Central memory CD4-positive, alpha-beta T cell (primary cell): ENCODE measurements at places on chromosomes 5 and 9.
A peak's percentile ranks its signal among the peaks of the same experiment; 100 is the strongest.

GRCh38 chr5:74235552-74235951 lies 405.0 kb downstream of the ENC1 start:
- DNase-seq: no peak

- no peak for DNase-seq
Measured at GRCh38 chr5:112208699-112209615, 210.1 kb downstream of the EPB41L4A start.

- DNase-seq: no peak
Measured at GRCh38 chr9:125655691-125656410, 51.2 kb downstream of the MAPKAP1 start.

- no peak for DNase-seq
Measured at GRCh38 chr9:108434036-108434435, 421.8 kb downstream of the ACTL7B start.

DNA sequence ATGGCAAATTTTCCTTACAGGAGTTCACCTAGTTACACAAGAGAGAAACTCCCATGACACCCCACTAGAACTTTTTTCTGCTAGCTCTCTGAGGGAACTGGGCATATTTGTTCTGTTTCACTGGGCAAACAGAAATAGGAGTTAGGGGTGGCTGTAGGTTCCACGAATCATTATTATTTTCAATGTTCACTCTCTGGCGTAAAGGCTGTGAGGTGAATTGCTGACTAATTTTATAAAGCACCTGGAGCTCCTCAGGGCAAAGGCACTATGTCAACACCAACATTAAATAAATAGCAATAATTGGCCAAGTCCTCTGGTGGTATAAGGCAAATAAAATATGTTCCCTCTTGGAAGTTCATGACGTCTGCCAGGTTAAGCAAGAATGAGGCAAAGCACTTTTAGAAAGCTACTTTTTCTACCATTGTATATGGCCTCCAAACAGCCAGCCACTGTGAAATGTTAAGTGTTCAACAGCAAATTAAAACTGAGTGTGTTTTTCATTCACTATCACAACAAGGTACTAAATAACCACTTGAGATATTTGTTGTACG lies 344.6 kb downstream of the PDE4D start:
- DNase-seq: no peak

DNA sequence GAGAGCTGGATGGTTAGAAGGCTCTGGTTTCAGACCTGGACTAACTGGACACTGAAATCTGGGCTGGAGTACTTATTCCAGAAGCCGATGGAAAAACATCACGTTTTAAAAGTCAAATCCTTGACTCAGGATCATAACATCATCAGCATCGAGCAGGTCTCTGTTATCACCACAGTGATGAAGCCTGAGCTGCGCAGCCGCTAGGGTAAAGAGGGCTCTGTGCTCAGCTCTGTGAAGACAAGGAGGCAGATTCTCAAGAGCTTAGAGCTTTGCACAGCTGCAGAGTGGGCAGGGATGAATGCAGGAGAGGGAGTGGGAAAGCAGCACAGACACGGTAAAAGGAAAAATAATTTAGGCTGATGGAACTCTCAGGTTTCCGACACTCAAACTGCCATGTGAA lies 208.8 kb upstream of the TAS2R1 start:
- DNase-seq: no peak

GRCh38 chr5:164893071-164893470 lies 1387.7 kb downstream of the MAT2B start:
- no peak for DNase-seq

- no peak for DNase-seq
Measured at GRCh38 chr9:108565651-108566378, 290.0 kb downstream of the ACTL7B start.

DNA sequence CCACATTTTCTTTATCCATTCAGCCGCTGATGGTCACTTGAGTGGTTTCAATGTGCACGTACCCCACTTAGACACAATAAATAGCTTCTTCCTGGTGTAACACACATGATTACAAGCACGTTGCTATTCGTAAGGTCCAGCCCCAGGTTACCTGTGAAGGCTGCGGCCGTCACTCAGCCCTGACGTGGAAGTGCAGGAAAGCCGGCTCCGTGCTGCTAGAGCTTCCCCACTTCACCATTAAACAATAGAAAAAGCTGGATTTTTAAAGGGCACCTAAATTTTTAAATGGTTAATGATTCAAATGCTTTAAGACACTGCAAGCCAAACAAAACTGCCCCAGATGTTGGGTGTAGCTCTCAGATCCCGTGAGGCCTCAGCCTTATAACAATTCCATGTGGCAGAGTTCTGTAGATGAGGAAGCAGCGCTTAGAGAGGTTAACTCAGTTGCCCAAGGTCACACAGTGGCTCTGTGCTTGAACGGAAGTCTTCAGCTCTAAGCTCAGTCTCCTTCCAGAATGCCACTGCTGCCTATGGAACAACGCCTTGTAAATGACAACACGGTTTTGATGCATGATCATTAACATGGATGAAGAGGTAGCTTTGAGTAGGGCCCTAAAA lies 125.7 kb downstream of the COL23A1 start:
- DNase-seq: no peak

- DNase-seq: no peak
Measured at GRCh38 chr5:174609116-174609515, 115.3 kb upstream of the MSX2 start.

- DNase-seq: peak; percentile 66
Measured at GRCh38 chr5:96344678-96345577, 88.1 kb downstream of the PCSK1 start.

DNA sequence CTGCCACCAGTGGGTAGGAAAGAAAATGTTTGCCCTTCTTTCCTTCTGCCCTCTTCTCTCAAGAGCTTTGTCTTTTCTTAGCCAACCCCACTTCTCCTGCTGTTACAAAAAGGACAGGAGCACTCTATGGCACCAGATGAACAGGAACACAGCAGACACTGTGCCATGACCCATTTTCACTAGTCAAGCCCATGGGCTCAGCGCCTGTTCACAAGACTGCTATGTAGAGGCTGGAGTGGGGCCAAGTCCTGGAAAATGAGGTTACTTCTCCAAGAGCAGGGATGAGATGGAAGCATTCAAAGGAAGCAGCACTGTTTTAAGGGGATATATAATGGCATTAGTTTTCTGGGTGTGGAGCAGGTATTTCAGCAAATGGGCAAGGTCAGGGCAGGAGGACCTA lies 46.8 kb upstream of the GRAMD2B start:
- no peak for DNase-seq

DNA sequence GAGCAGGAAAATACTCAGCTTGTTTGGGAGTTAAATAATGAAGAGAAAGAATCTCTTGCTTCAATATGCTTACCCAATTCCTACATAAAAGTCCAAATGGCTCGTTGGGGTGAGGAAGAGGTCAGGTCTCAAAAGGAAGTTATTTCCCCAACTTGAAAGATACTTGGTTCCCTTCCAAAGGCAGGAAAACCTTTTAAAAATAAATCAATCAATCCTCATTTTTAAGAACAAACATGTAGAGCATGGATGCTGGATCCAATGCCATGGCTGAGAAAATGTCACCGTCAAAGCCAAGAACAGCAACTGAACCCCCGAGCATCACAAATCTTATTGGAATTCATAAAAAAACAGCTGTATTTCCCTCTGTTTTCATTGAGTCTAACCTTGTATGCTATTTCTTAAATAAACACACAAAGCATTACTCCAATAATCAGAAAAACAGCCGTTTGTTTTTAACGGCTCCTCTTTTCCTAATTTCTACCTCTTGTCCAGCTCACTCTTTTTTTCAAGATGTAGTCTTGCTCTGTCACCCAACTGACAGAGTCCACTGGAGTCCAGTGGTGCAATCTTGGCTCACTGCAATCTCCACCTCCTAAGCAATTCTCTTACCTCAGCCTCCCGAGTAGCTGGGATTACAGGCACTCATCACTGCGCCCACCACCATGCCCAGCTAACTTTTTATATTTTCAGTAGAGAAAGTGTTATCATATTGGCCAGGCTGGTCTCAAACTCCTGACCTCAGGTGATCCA lies 140.7 kb downstream of the GNA14 start:
- DNase-seq: no peak

GRCh38 chr5:143078313-143078712 lies 308.1 kb downstream of the ARHGAP26 start:
- DNase-seq: no peak

DNA sequence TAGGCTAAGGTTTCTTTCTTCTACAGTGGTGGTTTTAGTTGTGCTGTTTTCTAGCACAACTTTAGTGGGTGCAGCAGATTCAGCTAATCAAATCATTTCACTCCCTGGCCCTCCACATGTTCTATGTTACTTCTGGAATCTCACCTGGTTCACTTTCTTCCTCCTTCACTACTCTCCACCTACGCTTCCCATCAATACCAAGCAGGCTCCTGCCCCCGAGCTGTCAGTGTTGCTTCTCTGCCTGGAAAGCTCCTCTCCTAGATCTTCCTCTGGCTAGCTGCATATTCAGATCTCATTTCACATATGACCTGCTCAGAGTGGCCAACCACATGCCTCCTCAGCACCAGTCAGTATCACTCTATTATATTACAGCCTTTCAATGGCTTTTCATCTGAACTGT lies 19.6 kb upstream of the GABRB2 start:
- no peak for DNase-seq

- DNase-seq: no peak
Measured at GRCh38 chr9:87040410-87041009, 93.2 kb upstream of the GAS1 start.

GRCh38 chr5:91777671-91778070 lies 394.6 kb upstream of the ARRDC3 start:
- no peak for DNase-seq

- DNase-seq: no peak
Measured at GRCh38 chr5:56154732-56155484, 78.2 kb downstream of the ANKRD55 start.

DNA sequence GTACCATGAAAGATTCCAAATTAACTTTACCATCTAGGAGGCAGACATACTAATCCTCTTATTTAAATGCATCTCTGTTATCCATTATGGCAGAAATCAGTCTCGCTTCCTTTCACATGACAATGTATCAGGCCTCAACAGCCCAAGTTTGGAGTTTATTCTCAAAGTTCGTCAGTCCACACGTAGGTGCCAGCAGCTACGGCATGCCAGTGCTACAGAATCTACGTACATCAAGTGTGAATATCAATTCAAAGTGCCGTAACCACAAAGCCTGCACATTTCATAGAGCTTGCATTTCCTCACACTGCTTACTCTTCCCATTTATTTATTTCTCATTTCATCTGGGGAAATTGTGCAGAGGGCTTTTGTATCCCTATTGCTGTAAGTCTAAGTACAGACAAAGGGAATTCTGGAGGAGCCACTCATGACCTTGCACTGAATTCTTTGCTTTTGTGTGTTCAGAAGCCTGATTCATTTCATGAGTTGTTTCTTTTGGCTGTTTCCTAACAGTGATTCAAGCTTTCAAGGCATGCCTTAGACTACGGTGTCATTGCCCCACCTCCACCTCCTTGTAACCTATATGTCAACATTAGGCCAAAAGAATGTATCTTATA lies 10.0 kb downstream of the ENC1 start:
- peak; percentile 19 for DNase-seq

DNA sequence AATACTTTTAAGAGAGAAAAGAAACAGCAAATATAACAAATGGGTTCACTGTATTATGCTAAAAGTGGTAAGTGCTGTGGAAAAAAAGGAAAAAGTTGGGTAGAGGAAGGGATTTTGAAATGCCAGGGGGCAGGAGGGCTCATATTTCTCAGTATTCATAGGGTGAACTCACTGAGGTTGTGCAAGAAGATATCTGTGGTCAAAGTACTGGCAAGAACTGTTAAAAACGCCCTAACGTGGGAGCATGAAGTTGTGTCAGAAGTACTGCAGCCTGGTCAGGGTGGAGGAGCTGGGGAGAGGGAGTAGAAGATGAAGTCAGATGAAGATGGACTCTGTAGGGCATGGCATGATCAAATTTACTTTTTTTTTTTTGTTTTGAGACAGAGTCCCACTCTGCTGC lies 31.2 kb upstream of the SLC28A3 start:
- DNase-seq: no peak

- DNase-seq: no peak
Measured at GRCh38 chr9:79559495-79560181, 12.1 kb upstream of the TLE4 start.

GRCh38 chr5:110757118-110757729 lies 18.4 kb downstream of the SLC25A46 start:
- DNase-seq: peak; percentile 24

GRCh38 chr9:127898433-127899127 lies 823 bp downstream of the ST6GALNAC6 start:
- DNase-seq: no peak

GRCh38 chr5:150419630-150420270 lies 7.0 kb upstream of the CD74 start:
- no peak for DNase-seq

DNA sequence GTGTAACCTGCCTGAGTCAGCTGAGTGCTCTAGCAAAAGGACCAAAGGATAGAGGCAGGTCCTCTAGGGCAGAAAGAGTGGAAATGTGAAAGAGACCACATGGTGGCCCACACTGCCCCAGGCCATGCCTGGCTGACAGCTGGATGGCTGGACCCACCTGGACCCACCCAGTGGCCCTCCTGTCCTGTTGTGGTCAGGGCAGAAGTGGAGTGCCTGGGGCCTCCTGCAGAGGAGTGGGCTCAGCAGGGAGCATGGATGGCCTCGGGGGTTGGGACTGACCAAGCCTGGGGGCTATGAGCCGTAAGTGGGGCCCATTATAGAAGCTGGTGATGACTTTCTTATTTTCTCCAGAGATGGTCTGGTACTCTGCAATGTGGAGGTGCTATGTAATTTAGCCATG lies 55.7 kb upstream of the FAM120AOS start:
- DNase-seq: no peak

GRCh38 chr9:8924562-8924961 lies 1125.0 kb upstream of the DMAC1 start:
- no peak for DNase-seq

GRCh38 chr5:163094492-163095180 lies 342.8 kb upstream of the CCNG1 start:
- no peak for DNase-seq

DNA sequence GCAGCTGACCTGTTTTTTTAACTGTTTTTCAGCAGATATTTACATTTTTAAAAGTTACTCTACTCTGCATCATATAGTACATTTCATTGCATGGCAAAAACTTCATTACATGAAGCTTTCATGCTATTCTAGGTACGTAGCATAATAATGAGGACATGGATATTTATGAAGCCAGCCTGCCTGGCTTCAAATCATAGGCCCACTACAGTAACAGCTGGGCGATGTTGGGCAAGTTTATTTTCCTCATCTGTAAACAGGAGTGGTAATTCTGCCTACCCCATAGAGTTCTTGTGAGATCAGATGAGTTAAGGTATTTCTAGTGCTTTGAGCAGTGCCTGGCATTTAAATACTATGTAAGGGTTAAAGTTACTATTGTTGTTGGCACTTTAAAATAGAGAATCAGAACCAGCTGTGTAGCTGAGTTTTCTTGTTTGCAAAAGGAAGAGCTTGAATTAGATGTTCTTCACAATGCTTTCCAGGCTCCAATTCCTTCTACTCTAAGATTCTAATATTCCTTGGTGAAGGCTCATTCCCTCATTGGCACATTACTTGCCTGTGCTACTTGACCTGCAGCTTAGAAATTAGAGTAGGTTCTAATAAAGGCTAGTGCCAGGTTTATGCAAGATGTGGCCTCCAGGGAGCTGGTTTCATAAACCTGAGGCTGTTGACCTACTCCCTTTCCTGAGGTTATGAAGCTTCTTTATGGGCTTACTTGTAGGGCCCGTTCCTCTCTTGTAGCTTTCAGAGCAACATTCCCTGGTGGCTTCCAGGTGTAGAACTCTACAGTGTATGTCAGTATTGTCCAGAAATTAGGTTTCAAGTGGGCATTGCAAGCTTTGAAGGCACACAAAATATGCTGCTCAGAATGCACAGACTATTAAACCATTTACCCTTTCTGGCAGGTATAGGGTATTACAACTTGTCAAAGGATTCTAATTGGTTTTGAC lies 14.5 kb downstream of the ANP32B start:
- DNase-seq: no peak
